Stimulated activated CD4-positive, alpha-beta T cell treated with anti-CD3 and anti-CD28 coated beads, Interleukin-1b, Interleukin-23, amount 100 ng/mL, for 48 hours (primary cell): ENCODE measurements at places on chromosomes 1 and 21.

DNA sequence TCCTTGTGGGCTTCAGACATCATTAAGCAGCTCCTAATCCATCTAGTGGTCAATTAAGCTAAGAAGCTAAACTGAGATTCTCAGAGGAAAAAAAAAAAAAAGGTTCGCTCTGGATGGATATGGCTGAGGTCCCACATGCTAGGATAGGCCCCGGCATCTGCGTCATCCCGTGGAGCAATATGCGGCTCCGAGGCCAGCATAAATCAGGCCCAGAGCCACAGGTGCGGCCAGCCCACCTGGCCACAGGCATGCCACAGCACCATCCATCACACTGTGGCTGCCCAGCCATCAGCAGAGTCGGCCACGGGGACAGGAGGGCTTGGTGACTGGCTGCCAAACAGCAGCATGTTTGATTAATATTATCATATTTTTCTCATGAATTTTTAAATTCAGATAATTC is 106.9 kb upstream of the TIAM1 start:
- DNase-seq = no peak

DNA sequence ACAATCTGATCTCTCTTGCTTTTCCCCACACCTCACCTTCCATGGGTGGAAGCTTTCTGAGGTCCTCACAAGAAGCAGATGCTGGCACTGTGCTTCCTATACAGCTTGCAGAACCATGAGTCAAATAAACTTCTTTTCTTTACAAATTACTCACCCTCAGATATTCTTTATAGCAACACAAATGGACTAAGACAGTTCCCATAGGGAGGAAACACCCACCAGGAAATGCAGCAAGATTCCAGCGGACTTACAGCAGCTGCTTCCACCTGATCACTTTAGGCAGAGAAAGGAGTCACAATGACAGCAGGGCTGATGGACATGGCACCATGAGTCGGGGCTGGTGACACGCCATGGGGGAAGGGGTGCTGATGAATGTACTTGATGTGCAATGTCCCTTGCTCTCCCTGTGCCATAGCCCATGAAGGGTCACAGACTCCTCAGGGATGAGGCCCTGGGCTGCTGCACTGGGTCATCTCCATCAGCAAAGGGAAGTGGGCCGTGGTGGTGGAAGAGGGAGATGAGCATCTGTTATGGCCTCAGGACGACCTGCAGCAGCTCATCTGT is 53.9 kb downstream of the PRSS38 start:
- DNase-seq = no peak

DNA sequence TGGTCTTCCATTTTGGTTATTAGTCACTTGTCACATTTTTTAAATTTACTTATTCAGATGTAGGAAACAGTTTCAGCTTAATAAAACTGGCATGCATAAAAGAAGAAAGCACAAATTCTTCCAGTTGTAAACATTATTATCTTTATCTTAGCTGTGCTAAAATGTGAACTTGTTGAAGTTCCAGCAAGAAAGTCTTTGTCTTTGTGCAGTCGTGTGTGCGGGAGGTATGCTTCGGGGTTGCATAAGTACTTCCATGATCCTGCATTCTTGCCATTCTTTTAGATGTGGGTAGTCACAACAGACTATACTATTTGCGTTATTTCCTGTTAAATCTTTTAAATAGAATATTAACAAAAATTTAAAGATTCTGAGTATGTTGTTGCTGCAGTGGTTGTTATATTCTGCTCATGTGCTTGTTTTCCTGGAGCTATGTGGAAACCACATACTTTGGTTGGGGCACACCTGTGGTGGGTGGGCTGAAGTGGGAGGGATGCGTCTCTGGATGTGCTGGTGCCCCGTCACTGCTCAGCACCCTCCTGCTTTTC is 49.9 kb downstream of the CBS start:
- DNase-seq = no peak

DNA sequence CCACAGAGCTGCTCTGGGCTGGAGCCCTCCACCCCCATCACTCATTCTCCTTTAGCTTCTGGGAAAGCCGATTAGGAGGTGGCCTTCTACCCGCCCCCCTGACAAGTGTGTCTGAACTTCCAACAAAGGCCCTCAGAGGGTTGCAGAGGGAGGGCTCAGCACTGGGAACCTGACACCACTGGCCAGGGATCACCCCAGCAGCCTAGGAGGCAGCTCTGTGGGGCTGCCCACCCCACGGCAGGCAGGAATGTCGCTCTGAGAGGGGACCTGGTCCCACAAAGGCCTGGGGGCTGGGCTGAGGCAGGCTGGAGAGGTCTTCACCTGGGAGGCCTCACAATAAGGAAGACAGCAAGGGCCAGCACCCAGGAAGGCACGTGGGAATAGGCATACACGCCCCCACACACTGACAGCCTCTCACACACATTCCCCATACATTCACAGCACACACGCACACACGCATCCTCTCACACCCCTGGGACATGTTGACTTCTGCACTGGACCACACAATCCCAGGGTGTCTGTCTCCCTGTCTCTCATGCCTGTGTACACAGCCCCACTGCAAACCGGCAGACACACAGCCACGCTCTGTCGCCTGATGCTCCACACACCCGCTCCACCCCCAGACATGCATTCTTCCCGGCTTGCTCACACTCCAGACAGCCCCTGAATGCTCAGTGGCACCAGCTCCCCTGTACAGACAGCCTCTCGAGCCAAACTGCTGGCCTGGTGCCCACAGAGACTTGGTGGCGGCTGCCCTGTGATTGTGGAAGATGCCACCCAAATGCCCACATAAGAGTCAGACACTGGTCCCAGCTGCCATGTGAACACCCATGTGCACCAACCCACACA is 30.7 kb downstream of the DMBX1 start:
- DNase-seq = no peak

DNA sequence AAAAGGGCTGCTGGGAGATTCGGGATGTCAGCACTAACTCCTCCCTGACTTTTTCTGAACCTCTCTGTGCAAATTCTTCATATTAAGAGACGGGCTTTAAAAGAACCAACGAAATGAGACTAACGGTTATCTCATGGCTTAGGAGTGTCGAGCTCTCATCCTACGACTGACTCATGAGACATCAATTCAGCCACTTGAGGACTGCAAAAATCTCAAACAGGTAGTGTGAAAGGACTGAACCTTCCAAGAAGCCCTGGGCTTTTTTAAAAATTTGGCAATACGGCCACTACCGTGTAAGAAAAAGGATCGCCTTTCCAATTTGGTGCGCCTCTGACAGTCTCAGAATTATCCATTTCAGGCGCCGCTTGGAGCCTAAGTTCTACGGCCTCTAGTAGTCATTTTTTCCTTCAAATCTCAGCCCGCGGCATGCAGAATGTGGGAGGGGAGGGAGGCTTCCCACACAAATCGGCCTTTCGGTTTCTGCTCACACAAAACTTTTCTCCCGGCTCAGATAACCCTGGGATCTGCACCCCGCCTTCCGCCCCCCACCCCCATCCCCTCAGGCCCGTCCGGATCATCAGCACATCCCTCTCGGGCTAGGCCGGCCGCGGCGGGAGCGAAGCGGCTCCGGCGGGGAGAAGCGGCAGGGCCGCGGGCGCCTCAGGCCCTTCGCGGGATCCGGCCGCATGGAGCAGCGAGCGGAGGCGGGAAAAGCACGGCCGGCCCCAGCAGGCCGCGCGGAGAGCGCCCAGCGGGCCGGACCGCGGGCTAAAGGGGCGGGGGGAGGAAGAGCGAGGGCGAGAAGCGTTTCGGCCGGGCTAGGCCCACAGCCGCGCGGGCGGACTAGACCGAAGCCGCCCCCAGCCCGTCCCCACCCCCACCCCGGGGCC is 618 bp downstream of the HNRNPR start:
- DNase-seq = peak; percentile 66

DNA sequence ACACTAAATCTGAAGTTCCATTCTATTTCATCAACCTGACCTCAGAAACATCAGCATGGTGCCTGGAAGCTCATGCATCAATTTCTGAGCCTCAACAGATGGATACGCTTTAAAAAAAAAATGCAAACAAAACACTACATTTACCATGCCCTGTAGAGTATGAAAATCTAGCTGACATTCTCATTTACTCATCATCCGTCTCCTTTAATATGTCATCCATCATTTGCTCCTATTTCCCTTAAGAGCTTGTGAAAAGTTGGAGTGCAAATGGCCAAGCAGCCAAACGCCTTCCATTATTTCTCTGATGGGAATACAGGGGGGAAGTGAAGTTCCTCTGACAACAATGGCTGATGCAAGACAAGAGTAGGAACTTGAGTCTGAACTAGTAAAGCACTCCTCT is 295.0 kb downstream of the TGFB2 start:
- no peak for DNase-seq

DNA sequence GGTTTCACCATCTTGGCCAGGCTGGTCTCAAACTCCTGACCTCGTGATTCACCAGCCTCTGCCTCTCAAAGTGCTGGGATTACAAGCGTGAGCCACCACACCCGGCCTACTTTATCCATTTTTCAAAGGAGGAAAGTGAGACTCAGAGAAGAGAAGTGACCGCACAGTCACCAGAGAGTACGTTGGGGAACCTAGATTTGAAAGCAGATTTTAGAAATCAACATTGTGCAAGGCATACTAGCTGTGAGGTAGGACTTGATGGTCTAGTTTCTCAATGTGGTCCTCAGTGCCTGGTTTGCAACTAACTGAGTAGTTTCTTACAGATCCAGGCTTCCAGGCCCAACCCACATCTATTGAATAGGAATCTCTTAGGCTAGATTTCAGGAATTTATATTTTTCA is 1.7 kb upstream of the PRCC start:
- DNase-seq = no peak

DNA sequence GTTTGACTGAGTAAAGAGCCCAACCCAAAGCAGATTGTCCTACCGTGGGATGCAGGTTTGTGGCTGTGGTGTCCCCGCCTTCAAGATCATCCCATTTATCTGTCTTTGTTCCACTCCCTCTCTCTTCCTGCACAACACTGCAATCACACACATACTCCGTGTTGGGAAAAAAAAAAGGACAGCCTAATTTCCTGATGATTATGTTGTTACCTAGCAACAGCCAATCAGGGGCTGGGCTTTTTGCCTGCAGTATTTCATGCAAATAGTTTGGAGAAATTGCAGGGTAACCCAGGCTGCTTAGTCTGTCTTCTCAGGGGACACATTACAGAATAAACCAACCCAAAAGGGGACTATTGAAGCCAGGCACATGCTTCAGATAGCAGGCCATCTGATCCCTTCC is 38.3 kb downstream of the PHC2 start:
- no peak for DNase-seq

GRCh38 chr1:234923626-234924025 is 205.0 kb downstream of the TOMM20 start:
- DNase-seq = no peak

DNA sequence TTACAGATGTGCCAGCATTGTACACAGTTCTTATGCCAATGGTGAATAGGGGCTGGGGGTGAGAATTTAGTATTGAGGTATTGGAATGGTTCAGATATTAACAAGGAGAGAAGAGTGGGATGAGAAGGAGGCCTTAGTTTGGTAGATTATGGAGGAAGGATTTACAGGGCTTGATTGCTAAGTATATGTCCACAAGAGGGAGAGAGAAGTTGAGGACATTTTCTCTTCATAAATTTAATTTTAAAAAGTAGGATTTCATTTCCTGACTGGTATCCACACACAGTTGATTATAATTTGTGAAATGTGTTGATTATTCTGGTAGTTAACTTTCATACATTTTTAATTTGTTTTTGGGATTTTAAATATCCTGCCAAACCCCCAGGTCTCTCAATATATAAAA is 213.0 kb downstream of the ADGRL2 start:
- DNase-seq = no peak

DNA sequence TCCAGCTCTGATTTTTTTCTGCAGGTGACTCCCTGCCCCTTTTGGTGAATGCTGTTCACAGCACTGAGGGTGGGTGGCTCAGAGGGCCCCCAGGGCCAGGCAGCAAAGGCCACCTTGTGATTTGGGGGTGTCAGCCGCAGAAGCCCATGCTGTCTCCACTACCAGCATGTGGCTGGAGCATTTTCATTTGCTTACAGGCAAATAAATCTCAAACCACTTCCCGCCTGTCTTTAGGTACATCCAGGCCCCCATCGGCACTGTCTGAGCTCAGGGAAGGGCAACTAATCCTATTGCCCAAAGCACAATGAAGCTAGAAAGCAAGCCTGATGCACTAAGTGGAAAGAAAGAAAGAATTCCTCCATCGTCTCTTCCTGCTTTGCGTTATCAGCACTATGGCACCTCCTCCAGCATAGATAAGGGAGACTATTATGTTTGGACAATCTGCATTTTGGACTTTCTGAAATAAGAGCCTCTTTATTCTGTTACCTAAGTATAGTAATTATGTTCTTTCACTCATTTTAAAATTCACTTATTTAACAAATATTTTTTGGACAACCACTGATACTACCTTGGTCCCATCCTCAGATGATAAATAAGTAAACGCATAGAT is 100.5 kb upstream of the TLR5 start:
- DNase-seq = no peak

GRCh38 chr1:208643005-208643597 is 398.9 kb upstream of the PLXNA2 start:
- DNase-seq = no peak

- no peak for DNase-seq
Observed at GRCh38 chr1:228144193-228144992, 4.3 kb downstream of the GUK1 start.

GRCh38 chr21:34922479-34922878 is 126.6 kb downstream of the RUNX1 start:
- DNase-seq = no peak
